Stimulated activated CD8-positive, alpha-beta memory T cell treated with anti-CD3 and anti-CD28 coated beads, Interleukin-2, amount 100 ng/mL, for 1 hour (primary cell): ENCODE measurements at places on chromosomes 7 and 10.

DNA sequence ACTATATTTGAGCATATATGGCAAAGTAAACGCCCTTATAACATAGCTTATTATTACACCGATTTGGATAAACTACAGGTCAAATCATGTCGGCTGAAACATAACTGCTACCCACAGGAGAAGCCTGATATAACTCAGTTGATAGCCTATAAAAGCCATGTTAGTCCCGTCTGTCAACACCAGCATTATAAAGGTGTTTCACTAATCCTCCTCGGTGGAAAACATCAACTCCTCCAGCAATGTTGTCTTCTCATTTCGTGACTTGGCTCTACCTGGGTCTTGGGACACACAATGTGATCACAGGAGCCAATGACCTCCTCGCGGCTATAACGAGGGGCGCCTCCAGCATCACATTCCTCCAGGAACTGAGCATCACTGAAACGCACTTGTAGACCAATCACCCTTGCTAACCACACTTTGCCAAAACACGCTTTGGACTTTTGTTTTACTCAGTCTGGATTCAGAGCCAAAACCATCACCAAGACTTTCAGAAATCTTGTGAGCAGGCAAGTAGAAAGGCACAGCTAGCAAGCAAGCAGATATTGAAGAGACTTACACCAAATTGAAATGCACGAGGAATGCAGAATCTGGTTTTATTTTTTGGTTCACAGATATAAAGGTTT is 269.7 kb upstream of the NFE2L3 start:
- DNase-seq: no peak

DNA sequence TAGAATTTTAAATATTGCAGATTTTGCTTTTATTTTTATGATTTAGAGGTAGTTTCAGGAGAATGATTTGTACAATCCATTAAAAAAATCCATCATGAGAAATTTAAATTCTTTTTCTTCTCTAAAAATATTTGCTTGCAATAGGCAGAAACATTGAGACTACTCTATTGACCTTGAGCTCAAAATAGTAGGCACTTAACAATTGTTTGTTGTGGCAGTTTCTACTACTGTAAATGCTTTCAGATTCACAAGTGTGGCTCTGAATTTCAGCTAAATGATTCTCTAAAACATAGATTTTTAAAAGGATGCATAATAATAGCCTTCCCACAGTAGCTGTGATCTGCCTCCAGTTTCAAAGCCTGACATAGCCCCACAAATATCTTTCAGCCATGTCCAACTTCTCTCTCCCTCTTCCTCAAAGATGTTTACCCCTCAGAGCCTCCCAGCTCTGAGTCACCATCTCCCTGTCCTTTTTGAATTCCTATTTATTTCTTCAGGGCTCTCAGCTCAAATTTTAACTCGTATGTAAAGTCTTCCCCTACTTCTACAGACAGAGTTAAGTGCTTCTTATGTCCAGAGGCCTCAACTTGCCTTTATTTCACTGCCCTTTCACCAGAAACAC is 160.5 kb downstream of the AOAH start:
- DNase-seq: no peak

- DNase-seq: no peak
Measured at GRCh38 chr10:44572146-44572545, 187.2 kb upstream of the CXCL12 start.

DNA sequence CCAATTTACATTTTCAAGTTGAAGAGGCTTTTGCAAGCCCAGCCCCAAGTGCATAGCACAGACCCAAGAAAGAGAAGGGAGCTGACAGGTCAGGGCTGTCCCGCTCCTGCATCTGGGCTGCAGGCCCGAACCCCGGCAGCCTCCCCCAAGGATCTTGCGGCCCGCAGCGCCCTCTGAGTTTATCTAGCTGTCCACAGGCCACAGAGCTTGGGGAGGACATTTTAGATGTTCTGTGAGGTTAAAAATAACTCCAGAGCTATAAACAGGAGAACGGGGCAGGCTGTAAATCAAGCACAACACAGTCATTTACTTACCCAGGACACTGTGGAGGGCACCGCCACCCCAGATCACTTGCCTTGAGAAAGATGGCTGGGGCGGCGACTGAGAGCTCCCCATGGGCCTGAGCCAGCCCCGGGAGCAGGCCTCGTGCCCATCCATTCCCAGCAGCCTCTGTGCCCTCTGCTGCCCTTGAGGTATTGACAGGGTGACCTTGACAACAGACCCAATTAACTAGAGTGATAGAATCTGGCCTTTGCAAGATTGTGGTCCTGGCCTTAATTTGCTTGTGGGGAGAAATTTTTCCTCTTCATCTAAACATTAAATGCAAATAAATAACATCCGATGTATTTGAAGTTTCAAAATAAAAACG is 563.0 kb downstream of the TCERG1L start:
- no peak for DNase-seq

DNA sequence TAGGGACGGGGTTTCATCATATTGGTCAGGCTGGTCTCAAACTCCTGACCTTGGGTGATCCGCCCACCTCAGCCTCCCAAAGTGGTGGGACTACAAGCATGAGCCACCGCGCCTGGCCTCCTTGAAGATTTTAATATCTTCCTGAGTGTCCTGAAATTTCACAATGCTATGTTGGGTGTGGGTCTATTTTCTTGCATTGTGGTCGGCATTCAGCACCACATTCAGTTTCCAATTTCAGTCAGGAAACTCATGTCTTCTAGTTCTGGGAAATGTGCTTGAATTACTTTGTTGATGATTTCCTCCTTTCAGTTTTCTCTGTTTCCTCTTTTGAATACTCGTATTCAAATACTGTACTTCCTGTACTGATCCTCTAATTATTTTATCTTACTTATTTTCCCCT is 49.3 kb upstream of the IL6 start:
- no peak for DNase-seq

GRCh38 chr10:119680050-119680449 is 28.9 kb downstream of the BAG3 start:
- DNase-seq: no peak

GRCh38 chr10:34835908-34836508 is 20.9 kb upstream of the PARD3 start:
- no peak for DNase-seq

DNA sequence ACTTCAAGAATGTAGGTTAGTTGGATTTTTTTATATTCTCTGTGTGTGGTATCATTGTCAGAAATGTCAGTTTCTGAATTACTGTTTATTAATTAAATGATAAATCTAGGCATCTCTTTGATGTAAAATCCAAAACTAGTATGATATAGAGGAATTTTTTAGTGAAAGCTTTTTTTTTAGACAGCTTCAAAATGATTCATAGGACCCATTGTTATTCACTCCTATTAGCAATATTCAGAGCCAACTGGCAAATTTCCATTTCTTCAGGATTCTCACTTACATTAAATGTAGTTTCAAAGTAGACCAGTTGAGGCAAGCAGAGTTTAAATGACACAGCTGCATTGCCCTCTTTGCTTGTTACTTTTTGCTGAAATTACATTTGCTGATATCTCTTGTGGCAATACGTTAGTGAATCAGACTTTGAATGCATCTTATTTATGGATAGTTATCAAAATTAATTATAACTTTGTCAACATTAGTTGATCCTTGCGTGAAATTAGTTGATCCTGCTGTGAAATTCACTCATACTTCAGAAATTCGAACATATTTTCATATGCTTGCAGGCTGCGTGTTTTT is 20.3 kb downstream of the ZNF277 start:
- no peak for DNase-seq

DNA sequence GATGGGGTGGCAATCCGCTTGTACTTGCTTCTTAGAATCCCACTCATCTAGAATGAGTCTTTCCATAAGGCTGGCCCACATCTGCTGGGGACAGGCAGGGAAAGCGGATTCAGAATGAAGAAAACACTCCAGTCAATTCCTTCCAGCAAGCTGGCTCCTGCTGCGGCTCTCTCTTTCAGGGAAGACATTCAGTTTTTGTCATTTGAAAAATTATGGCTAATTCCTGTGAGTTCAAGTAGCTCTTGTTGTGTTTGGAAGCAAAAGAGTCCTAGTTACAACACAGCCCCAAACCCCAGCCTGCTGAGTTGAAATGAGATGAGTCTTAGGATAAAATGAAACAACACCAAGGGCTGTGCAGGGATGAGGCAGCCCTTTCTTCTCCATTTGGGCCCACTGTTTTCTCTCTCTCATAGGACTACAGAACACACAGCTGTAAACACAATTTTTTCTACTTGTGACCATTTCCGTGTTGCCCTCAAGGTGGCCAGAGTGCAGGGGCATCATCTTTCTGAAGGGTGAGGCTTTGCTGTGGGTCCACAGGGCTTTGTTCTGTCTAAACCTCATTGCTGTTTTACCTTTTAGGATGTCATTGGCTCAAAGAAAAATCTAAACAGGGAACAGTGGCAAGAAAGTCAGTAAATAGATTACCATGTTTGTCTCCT is 90.8 kb upstream of the EEPD1 start:
- no peak for DNase-seq

GRCh38 chr7:128781126-128781525 is 5.5 kb upstream of the OPN1SW start:
- no peak for DNase-seq

DNA sequence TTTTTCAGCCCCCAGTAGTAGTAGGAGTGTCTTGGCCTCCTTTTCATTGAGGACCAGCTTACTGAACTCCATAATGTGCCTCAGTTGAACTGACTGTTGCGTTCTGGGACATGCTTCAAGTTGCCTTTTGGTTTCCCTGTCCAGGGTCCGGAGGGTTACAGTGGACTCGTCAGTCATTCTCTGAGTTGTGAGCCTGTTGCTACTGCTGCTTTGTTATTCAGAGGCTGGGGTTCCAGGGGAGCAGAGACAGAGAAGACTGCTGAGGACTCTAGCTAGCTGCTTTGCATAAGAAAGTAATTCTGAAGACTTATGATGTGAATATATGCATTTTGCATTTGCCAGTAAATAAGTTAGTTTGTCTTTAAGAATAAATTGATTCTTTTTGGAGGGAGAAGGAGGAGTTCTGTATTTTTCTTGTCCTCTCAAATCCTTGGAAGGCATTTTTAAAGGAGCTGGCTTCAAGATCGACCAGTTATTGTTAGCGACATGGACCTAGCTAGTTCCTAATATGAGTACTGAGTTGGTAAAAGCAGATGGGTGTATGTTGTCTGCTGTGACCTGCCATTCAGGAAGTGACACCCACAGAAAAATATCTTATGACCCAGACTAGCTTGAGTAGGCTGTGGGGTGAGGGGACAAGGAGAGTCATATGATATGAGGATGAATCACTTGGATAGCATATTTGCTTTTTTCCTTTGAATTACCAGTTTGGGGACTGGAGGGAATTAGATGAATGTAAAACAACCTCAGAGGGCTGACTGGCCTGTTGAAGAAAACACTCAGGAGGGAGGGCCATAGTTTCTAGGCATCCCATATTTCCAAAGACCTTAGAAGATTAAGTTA is 8.3 kb downstream of the PI4K2A start:
- peak; percentile 26 for DNase-seq

DNA sequence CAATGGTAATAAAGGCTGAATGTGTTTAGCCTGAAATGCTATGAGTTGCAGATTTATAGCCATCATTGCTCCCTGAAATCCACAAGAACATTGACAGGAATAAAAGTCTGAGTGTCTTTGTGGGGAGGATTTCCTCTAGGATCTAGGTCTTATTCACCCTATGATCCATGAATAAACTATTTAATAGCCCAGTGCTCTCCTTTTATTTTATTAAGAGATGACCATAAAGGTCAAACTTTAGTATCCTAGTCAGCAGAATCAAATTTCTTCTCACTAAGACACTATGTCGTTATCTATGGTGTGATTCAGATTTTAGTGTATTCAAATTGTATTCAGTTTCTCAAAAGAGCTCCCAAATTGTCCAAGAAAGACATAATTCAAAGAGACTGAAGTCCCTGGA is 67.8 kb upstream of the AKR1E2 start:
- DNase-seq: no peak

GRCh38 chr10:90167174-90168064 is 466.0 kb downstream of the KIF20B start:
- DNase-seq: no peak

- no peak for DNase-seq
Measured at GRCh38 chr7:152897401-152897800, 137.8 kb downstream of the ACTR3B start.

DNA sequence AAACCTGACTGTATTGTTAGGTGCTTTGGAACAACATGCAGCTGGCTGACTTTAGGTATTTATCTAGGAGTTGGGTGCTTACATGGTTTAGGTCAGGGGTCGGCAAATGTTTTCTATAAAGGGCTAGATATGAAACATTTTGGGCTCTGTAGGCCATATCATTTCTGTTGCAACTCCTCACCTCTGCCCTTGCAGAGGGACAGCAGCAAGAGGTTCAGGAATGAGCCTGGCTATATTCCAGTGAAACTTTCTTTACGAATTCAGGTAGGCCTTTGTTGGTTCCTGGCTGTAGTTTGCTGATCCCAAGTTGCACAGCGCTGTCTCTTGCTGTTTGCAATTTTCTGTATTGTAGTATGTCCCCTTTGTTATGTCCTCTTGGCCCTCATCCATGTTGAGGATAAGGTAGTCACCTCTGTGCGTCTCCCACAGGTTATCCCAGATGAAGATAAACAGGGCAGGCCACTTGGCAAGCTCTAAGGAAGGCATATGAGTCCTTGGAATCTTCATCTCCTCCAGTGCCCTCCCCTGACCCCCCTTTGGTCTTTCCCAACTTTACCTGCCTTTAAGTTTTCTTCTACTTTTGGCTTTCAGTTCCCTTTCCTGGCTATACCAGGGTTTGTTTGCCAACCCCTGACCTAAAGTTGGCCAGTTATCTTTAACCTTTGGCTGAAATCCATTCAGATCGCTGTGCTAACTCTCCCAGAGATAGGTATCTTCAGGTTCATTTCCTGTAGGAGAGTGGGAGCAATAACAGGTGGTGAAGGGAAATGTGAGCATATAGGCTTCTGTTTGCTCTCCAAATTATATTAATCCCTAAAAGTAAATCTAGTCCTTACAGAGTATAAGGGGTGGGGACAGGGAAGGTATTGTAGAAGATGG is 36.1 kb downstream of the SGPL1 start:
- DNase-seq: no peak

DNA sequence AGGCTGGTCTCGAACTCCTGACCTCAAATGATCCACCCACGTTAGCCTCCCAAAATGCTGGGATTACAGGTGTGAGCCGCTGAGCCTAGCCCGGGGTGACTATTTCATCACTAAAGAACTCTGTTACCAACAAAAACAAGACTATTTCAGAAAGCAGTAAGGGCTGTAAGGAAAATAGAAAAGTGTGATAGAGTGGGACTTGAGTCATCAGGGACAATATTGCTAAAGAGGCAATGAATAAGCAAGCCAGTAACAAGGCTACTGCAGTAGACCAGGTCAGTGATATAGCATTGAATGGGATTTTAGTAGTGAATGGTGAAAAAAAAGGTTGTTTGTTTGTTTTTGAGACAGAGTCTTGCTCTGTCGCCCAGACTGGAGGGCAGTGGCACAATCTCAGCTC is 51.7 kb downstream of the SVOPL start:
- no peak for DNase-seq
